ENCODE measurements at places on chromosomes 1 and 21. TPM values are rescaled to one million over a fixed set of nuclear protein-coding genes. Genes with fewer than 3 reads are reported as not detected.
A peak's percentile ranks its signal among the peaks of the same experiment; 100 is the strongest.

THEM5 gene
- not detected for total RNA-seq

ITLN2 gene
- total RNA-seq = not detected

SELE gene
- total RNA-seq = 0.45 TPM

ERICH3 gene
- total RNA-seq = not detected

BMP8B gene
- 2.0 TPM for total RNA-seq

FMOD gene
- total RNA-seq = 42.6 TPM

SPRR3 gene
- 30.4 TPM for total RNA-seq

CFHR5 gene
- not detected for total RNA-seq

DNA sequence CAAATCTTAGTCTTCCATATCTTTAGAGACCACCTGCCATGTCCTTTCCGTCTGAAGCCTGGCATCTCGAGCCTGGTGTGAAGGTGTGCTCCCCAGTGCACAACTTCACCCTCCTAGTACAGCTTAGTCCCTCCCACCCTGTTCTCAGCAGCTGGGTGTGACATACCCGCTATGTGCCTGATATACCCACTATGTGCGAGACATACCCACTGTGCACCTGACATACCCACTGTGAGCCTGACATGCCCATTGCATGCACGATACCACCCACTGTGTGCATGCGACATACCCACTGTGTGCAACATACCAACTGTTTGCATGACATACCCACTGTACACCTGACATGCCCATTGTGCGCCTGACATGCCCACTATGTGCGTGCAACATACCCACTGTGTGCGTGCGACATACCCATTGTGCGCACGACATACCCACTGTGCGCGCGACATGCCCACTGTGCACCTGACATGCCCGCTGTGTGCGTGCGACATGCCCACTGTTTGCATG lies 3.0 kb upstream of the RRP1 start:
- no peak for ATAC-seq

DNA sequence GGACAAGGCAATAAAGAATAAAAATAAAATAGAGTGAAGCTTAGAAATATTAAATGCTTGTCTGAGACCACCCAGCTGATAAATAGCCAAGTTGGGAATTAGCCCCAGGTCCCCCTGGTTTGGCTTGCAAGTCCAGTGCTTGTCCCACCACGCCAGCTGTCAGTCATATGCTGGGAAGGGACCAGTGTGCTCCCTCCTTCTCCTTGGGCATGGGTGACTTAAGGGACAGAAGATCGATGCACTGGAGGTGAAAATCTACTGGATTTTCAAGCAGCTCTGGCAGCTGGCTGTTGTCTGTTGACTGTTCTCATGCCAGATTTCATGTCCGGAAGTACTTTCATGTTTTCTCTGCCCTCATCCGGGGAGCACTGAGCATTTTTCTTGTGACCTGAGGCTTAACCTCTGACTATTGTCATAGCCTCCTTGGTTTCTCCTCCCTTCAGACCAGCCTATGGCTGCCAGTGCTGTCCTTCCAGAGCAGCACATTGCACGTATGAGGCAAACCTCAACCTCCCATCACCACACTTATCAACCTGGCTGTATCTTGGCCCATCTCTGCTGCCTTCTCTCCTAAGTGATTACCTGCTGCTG lies 12.4 kb downstream of the LMOD1 start:
- peak; percentile 50 for ATAC-seq

DNA sequence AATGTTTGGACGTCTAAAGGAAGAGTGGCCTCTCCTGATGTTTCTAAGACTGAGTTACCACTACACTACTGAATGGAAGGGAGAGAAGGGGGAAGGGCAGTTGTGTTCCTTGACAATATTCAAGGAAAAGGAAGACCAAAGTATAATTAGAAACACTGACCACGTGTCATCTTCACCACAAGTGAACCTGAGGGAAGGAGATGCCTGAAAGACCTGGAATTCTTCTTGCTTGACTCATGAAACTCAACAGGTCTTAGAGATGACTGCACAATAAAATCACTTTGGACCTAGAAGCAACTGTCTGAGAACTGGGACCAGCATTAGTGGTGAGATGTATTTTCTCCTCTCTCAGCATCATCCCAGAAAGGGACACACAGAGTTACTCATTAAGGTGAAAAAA lies 56.7 kb downstream of the PTPN14 start:
- no peak for ATAC-seq

DNA sequence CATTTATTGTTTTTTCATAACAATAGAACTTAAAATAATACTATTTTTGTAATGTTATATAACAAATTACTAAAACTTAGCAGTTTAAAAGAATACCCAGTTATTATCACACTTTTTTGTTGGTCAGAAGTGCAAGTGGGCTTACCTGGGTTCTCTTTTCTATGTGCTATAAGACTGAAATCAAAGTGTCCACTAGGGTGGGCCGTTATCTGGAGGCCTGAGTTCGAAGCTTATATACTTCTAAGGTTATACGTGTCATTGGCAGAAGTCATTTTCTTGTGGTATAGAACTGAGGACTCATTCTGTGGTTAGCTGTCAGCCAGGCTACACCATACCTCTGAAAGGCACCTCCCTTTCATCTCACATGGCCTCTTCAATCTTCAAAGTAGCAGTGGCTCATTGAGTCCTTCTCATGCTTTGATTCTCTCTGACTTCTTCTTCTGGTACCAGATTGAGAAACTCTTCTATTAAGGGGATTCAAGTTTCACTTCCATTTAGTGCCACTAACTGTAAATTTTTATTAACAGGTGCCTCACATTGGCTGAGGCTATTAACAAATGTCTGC lies 414.3 kb downstream of the AMY1C start:
- ATAC-seq = no peak

DNA sequence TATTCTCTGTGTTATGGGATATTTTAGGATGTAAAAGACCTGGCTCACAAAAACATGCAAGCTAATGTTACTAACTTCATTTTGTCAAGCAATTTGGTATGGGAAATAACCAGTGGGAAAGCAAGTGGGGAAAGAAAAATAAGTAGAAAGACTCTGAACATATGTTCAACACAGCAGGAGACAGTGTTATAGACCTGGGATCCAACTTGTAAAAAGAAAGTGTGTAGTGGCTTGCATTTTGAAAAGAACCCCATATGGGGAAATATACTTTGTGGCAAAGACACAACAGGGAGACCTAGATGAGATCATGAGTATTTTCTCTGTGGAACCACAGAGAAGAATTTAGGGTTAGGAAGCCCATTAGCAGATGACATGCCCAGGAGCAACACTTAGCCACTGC lies 212.7 kb upstream of the NRIP1 start:
- no peak for ATAC-seq

DNA sequence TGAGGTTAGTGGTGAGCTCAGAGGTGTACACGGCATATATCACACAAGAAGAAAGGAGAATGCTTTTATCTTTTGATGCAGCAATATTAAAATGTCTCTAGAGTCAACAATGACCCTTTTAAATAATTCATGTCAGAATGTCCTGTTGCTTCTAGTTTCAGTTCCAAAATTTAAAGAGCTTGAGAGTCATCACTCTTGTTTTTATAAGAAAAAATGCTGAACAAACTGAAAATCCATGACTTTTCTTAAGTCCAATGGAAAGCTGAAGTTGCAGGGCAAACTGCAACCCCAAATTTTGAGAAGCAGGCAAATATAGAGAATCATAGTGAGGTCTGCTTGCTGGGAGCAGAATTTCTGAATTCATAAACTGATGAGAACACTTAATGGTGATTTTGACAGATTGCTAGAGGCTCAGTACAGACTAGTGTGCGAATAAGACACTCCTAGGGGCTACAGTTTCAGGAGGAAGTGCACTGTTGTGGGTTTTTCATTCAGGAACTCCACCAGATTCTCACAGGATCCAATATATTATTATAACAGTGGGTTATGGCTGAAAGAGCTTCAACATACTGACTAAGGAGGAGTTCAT lies 135.1 kb downstream of the CLIC6 start:
- no peak for ATAC-seq

DNA sequence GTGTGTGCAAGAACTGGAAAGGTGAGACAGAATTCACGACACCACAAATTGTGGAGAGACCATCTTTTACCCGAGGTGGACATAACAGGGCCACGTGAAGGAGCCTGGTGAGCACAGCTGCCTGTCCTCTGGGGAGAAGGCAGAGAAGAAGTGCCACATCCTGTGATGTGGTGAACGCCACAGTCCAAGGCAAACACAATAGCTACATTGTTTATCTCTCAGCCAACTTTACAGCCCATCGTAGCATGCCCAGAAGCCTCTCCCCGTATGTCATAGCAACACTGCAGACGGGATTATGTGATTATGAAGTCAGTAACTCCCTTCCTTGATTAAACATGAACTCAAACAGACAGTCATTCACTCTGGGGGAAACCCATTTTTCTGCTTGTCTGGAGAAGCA lies 612.2 kb downstream of the SMYD3 start:
- ATAC-seq = no peak

DNA sequence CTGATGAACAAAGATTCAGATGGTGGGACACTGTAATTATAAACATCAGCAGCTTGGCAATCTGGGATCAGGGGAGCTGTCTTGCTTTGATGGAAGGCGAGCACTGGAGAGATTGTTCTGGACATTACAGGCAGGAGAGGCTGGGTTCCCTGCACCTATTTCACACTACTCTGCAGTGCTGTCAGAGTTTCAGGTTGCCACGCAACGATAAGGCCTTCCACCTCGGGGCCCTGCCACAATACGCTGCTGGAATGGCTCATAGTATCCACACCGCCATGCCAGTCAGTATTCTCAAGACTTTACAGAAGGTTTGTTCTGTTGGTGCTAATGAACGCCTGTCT lies 96.8 kb downstream of the GLIS1 start:
- ATAC-seq = no peak

- no peak for ATAC-seq
Observed at GRCh38 chr1:202155478-202156021, 4.9 kb downstream of the PTPN7 start.

DNA sequence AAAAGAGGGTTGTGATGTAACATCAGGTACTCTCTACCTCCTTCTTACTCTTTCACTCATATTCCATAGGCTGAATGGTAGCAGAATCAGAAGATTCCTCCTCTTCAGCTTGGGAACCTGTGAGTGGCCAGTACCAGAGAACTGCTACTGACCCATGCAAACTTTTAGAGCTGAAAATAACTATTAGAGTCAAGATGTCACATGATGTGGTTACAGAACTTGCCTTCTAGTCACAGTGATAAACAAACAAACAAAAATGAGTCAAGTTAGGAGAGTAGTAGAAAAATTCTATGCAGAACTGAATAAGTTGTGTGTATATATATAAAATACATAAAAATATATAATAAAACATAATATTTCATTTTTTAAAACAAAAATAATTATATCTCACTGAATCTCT lies 47.6 kb upstream of the RGS1 start:
- no peak for ATAC-seq

- peak; percentile 39 for ATAC-seq
Observed at GRCh38 chr1:54764922-54765561, 719 bp upstream of the PARS2 start.

DNA sequence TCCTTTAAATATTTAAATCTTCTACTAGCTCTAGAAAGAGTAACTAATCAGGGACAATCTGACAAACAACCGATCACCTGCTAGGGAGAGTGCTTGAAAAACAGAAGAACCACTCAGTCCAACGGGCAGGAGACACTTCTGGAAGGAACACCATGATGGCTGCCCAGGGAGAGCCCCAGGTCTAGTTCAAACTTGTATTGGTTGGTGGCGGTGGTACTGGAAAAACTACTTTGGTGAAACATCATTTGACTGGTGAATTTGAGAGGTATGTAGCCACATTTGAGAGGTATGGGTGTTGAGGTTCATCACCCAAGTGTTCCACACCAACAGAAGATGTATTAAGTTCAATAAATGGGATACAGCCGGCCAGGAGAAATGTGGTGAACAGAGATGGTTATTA lies 4.8 kb upstream of the WDR47 start:
- no peak for ATAC-seq

GRCh38 chr1:152410599-152410998 lies 3.5 kb downstream of the CRNN start:
- ATAC-seq = no peak

GRCh38 chr1:1806890-1807289 lies 28.6 kb upstream of the NADK start:
- ATAC-seq = no peak

- ATAC-seq = no peak
Observed at GRCh38 chr1:225343618-225344017, 84.2 kb downstream of the LBR start.

GRCh38 chr1:102693345-102693744 lies 415.0 kb downstream of the COL11A1 start:
- no peak for ATAC-seq

GRCh38 chr1:178241837-178242236 lies 147.9 kb downstream of the RASAL2 start:
- no peak for ATAC-seq

DNA sequence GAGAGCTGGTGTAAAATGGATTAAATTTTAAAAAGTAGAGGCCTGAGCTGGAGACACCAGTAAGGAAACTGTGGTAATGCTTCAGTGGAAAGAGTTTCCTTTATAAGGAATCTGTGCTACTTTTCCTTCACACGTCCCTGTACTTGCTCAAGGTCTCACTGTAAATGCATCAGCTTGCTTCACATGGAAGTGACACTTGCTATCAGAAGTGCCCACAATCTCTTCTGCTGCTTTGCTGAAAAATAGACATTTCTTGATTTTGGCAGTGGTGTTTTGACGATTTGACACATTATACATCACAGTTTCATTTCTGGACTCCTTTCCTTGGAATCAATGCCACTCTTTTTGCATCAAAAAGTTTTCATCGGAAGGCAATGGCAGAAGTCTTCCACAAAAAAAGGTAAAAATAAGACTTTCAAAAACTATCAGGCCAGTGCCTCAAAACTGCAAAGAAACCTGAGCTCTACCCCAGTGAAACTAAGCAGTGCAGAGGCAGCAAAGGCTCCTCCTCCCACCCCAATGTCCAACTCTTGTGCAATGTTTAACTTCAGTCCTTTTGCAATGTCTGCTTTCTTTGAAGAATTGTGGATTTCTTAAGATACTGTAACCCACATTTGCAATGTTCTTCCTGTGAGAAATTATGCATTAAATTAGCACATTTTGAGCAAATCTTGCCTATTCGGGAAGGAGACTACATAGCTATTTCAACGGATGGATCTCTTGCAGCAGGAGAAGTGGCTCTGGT lies 18.4 kb upstream of the TSPAN2 start:
- ATAC-seq = peak; percentile 75

- no peak for ATAC-seq
Observed at GRCh38 chr1:32772281-32773017, 44.7 kb downstream of the YARS1 start.

Measured in gastroesophageal sphincter (tissue), 4 donors.